Testis (tissue), 5 donors: ENCODE measurements at places on chromosomes 4 and X. TPM values are rescaled to one million over a fixed set of nuclear protein-coding genes. Genes with fewer than 3 reads are reported as not detected.

The CXorf51B gene
- total RNA-seq, result 71.6 TPM

The NDNF gene
- 7.6 TPM for total RNA-seq

The MAGEB18 gene
- 0.81 TPM for total RNA-seq

The RGS12 gene
- 39.0 TPM for total RNA-seq

The OTUD6A gene
- 17.9 TPM for total RNA-seq

The VCX gene
- total RNA-seq, result 71.2 TPM

The TSPAN7 gene
- total RNA-seq, result 6.4 TPM

The CCNQ gene
- total RNA-seq, result 26.9 TPM

The BMX gene
- 0.55 TPM for total RNA-seq

The COX7B2 gene
- total RNA-seq, result 17.0 TPM

The SH3D19 gene
- 58.6 TPM for total RNA-seq

The OGT gene
- total RNA-seq, result 154 TPM

The MAGEC1 gene
- total RNA-seq, result 10.0 TPM
